ENCODE measurements at places on chromosomes 2 and 18. TPM values are rescaled to one million over a fixed set of nuclear protein-coding genes. Genes with fewer than 3 reads are reported as not detected.

Gene PSMA8
- total RNA-seq, result not detected

Gene IL37
- total RNA-seq, result not detected

Gene UGT1A3
- total RNA-seq, result not detected

Gene SERPINB8
- total RNA-seq, result 2.7 TPM

Gene KCNG2
- total RNA-seq, result 0.43 TPM

Gene ZSCAN30
- total RNA-seq, result 8.6 TPM

Gene APLF
- 6.9 TPM for total RNA-seq

Gene PPP4R1
- total RNA-seq, result 132 TPM

Gene SKOR2
- total RNA-seq, result not detected
